HEK293T (cell line): ENCODE measurements at places on chromosomes 2 and 18.

DNA sequence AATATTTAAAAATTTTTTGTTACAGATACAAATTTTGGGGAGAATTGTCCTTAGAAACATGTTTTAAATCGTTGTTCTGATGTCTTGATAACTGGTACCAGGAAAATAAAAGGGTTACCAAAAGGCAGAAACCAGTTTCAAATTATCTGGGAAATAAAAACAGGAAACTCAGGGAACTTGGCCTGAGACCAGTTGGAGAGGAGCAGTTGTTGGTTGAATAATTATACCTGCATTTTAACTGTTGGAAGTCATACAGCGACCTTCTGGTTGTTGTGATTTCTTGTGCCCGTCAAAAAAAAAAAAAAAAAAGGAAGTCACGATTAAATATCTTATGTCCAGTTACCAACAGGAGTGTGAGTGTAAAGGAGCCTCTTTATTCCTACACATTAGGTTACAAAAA is 51.8 kb downstream of the CRIM1 start:
- DNase-seq = no peak

DNA sequence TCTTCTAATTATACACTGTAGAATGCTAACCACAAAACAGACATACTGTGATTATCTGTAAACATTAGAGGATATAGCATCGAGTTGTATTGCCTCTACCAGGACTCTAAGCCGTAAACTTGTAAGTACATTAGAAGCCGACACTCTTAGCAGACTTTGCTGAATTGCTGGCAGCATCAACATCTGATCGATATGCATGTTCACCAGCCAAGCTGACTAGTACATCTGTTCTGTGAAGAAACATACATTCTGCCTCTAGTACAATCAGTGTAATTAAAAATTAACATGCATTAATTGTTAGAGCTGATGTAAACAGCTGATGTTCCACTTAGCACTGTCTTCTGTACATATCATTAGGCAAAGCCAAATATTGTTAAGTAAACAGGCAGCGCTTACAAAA is 502.2 kb downstream of the NR4A2 start:
- DNase-seq = no peak

DNA sequence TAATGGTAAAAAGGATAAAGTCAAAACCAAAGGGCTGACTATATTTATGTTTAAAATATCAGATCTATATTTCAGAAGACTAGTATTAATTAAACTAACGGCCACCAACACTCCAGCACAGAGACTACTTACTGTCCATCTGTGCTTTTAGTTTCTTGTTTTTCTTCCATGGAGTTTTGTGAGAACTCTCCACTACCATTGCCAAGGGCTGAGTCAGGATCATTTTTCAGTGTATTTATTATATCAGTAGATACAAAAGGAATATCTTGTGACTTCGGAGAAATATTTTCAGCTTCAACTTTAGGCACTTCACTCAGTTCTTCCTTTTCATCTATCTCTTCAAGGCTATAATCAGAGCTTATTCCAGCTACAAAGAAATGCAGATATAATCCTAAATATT is 79.1 kb upstream of the GRB14 start:
- no peak for DNase-seq

DNA sequence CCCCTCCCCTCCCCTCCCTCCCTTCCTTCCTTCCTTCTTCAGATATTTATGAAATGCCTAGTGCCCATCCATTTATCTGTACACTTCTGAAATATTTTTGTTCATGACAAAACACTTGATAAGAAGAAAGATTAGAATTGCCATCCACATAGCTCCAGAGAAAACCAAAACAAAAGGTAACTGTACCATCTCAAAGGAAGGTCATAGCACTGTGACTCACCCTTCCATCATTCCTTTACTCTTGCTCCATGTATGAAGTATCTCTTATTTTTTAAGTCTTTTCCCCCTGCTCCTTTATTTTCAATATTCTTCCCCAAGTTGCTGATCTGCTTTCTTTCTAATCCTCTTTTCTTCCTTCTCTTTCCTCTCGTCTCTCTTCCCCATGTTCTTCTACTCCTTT is 9.9 kb downstream of the CNTNAP5 start:
- DNase-seq = no peak

- no peak for DNase-seq
Measured at GRCh38 chr2:200687922-200688920, 102.4 kb downstream of the AOX1 start.

- peak; percentile 42 for DNase-seq
Measured at GRCh38 chr2:202034249-202035088, 814 bp downstream of the FZD7 start.

DNA sequence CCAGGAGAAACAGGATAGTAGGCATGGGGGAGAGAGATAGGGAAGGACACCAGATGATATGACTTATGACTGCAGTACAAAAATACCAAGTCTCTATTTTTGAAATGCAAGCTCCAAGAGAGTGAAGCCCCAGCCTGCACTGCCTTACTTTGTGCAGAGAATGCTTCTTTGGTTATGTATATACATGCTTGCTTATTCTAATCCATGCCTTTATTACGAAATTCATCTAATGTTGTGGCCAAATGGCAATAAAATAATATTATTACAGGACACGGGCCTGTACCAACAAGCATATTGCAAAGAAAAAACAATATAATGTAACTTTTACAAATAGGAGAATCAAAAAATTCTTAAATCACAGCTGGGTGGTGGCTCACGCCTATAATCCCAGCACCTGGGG is 110.8 kb downstream of the BCL11A start:
- no peak for DNase-seq

GRCh38 chr18:23357996-23358594 is 95.0 kb upstream of the RIOK3 start:
- no peak for DNase-seq

GRCh38 chr2:4135765-4136164 is 432.4 kb downstream of the DCDC2C start:
- no peak for DNase-seq

- DNase-seq = no peak
Measured at GRCh38 chr2:113926314-113926713, 36.4 kb downstream of the ACTR3 start.

DNA sequence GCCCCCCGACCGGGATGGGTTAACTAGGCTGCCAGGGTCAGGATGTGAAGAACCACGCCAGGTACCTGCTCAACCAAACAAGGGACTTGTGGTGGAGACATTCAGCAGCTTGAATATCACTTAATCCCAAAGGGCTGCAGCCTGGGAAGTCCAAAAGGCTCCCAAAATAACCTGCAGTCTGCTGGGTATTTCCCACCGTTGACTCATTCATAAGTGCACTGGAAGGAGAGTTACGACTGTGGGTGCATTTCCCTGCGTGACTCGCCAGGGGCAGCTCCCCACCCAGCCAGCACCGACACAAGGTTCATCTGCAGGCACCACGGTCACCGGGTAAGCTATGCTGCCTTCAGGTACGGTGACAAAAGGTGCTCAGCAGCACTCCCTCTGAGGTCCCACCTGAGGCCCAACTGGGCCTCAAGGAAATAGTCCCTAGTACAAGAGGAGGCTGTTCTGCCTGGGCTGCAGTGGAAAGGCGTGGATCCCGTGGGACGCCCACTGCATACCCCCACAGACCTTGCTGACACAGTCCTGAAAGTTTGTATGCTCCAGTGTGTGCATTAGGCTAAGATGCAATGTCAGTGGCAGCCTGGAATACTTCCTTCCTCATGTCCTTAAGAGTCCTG is 86.5 kb downstream of the UXS1 start:
- no peak for DNase-seq

DNA sequence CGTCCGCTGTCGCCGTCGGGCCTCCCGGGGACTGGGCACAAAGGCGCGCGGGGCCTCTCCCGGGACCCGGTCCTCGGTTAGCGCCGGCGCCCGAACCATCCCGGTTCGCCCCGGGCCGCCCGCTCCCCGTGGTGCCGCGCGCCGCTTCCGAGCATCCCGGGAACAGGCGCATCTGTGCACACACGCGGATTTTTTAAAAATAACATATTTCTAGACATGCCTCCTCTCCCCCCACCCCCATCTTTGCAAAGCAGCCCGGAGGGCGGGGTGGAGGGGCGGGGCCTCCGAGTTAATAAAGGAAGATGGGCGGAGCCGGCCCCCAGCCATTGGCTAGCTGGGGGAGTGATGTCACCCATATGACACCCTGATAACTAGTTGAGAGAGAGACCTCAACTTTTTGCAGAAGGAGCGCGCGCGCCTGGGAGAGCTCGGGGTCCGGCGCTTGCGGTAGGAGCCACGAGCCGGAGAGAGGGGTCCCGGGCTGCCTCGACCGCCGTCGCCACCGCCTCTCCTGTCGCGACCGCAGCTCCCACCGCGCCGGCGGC is at the start of gene SOX11:
SOX11 (plus strand) TSS at position 400 of the 545 bp plus-strand sequence. CDS start 338 bp downstream, outside the sequence.
- no peak for DNase-seq

- no peak for DNase-seq
Measured at GRCh38 chr2:233418052-233418760, 63.9 kb downstream of the DGKD start.

DNA sequence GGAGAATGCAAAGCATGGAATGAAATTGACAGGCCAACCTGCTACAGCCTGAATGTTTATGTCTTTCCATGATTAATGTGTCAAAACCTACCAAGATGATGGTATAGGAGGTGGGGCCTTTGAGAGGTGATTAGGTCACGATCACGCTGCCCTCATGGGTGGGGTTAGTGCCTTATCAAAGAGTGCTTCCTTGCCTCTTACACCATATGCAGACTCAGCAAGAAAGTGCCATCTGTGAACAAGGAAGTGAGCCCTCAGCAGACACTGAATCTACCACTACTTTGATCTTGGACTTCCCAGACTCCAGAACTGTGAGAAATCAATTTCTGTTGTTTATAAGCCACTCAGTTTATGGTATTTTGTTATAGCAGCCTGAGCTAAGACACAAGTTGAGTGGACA is 147.5 kb upstream of the BCL2L11 start:
- DNase-seq = no peak

- DNase-seq = peak; percentile 20
Measured at GRCh38 chr2:232699110-232699509, 2.0 kb downstream of the GIGYF2 start.

GRCh38 chr2:23053601-23054000 is 331.4 kb upstream of the KLHL29 start:
- DNase-seq = no peak

DNA sequence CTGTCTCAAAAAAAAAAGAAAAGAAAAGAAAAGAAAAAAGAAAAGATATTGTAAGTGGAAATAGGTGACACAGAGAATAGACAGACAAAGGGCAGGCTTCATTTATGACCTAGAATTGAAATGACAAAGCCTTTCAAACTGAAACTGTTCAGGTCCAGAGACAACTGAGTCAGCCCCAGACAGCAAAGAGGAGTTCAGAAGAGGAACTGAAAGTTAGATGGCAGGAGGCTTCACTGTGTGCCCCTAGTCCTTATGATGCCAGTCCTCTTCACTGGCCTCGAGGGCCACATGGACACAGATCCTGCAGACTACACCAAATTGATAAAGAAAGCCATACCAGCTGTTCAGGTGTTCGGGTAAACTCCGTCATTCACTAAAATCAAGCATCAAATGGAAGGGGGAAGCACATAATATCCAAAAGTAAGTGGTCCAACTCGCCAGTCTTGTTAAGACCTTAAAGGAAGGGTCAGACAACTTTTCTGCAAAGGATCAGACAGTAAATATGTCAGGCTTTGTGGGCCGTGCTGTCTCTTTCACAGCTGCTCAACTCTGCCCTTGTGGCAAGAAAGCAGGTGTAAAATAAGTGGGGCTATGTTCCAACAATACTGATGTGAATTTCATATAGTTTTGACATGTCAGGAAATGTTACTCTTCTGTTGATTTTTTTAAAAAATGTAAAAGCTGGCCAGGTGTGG is 231.9 kb upstream of the MGAT5 start:
- DNase-seq = no peak

- DNase-seq = no peak
Measured at GRCh38 chr2:60353863-60354262, 199.6 kb downstream of the BCL11A start.

DNA sequence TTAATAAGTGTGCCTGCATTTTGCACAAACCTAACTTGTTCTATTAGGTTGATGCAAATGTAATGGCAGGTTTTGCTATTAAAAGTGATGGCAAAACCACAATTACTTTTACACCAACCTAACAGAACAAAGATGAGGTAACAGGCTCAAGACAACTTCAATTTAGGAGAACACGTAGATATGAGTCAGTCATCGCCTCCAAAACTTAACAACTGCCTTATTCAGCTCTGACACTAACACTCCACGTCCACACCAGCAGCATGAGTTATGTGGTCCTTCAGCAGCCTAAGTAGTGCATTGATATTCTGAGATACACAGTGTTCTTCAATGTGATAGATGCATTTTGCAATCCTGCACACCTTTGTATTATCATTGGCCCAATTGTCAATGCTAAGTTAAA is 1175.1 kb upstream of the ACVR2A start:
- DNase-seq = no peak

DNA sequence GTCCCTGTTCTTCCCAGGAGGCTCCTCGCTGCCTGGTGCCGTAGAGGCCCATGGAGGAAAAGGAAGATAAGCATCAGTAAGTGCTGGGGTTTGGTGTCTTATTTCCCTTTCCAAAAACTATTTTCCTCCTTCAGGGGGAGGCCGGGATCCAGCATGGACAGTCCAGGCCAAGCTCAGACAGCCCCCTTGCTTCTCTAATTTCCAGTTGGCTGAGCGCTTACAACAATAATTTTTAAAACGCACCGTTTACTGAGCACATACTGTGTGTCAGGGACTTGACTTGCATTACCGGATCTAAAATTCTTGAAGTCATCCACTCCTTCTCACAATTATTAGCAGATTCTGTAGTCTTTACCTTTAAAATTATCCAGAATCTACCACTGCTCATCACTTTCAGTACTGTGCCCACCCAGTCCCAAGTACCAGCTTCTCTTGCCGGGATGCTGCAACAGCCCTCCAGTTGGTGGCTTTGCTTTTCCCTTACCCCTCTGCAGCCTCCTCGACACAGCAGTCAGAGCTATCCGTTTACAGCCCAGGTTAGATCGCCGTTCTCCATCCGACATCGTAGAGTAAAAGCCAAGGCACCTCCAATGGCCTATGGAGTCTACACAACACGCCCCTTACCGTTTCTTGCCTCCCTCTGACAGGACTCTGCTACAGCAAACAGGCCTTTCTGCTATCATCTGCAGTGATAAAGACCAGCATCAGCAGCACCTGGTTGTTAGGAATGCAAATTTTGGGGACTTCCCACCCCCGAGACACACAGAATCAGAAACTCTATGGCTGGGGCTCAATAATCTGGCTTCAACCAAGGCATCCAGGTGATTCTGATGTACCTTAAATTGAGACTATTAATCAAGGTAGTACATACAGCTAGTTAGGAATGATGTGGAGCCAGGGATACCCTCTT is 75.2 kb upstream of the TSPYL6 start:
- no peak for DNase-seq

GRCh38 chr2:120579916-120580685 is 155.6 kb upstream of the GLI2 start:
- no peak for DNase-seq

- DNase-seq = peak; percentile 20
Measured at GRCh38 chr2:152743002-152743401, 24.6 kb downstream of the ARL6IP6 start.
